AG09319 (cell line): ENCODE measurements at places on chromosomes 5 and 9.

- no peak for DNase-seq
These were observed 157.5 kb upstream of the SMIM23 start for GRCh38 chr5:171627936-171628632.

DNA sequence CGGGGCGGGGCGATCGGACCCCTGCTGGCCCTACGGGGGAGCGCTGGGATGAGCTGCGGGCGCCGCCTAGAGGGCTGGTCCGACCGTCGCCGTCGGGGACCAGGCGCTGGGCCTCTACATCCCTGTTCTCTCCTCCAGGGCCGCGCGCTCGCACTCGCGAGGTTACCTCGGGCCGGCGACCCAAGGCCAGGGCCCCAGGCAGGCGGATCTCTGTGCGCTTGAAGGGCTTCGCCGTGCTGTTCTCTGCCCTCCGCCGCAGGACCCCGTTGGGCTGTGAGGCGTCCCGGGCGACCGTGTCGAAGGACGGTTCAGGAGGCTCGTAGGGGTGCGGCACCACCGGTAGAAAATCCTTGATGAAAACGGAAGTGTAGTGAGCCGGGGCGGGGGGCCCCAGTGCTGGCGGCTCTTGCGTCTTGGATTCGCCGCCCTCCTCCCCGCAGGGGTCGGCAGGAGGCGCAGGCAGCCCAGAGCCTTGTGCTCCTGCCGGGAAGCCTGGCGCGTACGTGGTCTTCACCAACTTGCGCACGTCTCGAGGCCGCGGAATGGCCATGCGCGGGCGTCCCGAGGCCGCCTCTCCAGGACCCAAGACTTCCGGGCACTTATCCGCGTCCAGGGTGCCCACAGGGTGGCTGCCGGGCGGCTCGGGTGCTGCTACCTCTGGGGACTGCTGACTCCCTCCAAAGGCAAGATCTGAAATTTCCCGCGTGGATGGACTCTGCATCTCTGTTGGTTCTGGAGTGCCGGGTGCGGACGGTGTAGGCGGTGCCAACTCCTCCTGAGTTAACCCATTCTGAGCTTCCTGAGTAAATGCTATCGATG is 2.0 kb downstream of the PROB1 start:
- DNase-seq: no peak

- DNase-seq: no peak
These were observed 19.7 kb downstream of the COL5A1 start for GRCh38 chr9:134661299-134661698.

DNA sequence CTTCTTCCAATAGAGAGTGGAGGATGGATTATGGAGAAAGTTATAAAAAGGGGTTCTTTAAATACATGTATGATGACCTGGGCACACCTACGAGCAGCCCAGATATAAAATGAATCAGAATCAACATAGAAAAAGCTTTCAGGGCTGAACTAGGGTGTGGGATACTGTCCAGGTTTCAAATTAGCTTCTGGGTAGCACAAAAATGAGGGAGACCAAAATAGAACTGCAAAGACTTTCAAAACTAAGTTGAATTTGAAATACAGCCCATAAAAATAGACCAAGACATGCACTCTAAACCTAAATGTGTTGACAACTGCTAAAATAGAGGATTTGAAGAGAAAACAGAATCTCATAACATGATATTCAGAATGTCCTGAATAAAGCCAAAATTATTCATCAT is 17.0 kb downstream of the ZNF484 start:
- no peak for DNase-seq

DNA sequence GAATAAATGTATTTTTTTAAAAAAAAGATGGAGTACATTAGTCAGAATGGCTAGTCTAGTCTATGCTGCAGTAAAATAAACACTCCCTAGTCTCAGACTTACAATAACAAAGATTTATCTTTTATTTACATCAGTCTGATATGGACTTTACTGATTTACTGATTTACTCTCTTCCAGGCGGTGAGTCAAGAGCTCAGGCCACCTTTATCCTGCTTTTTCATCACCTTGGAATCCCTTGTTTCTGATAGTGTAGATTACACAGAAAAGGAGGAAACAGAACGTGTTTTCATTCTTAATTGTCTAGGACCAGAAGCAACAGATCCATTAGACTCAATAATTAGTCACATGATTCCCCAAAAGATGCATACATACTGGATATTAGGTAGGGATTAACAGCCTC is 290.1 kb upstream of the TRPC7 start:
- DNase-seq: no peak

GRCh38 chr5:107464416-107464815 is 206.3 kb downstream of the EFNA5 start:
- DNase-seq: no peak

DNA sequence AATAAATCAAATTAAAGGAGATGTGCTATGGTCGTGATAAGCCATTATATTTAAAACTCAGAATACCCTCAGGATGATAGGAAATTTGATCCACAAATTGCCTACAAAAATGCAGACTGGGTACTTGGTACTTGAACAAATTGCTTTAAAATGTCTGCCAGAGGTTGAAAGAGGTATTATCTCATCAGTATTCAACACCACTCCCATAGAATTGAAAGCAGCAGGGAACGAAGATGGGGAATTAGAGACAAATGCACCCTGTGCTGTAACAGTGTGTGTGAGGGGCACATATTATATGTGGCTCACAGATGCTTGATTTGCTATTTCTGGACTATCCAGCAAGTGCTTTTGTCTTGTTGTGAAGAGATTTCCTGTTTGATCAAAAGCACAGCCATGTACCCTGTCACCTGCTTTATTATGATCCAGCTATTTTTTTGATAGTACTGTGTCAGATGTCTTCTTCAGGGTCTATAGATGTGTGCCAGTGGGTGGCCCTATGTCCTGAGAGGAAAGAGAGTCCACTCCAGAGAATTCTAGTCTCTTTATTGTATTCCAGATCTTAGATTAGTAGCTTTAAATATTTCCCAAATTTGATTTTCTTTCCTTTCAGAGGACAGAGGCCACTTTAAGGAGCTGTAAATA is 120.1 kb downstream of the XRCC4 start:
- DNase-seq: no peak

DNA sequence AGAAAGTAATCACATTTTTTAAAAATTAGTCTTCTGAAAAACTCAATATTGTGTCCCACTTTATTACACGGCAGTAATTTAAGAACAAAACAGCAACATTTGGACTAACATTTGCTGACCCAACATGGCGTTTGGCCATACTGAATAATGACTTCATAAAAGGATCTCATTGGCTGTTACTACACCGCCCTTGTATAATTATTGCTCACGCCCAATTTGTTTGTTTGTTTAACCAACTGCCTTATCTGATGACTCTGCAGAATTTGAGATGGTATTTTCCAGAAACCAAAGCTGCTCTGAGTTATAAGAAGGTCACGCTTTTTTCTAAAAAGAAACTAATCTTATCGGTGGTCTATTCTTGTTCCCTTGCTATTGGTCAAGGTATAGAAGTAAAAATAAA is 200.2 kb upstream of the TARS1 start:
- no peak for DNase-seq
